ENCODE measurements at places on chromosomes 3 and 15.

- DNase-seq: no peak
Observed at GRCh38 chr3:23442598-23443383, 239.7 kb downstream of the UBE2E2 start.

GRCh38 chr3:54863366-54863765 lies 64.5 kb downstream of the LRTM1 start:
- DNase-seq: no peak

DNA sequence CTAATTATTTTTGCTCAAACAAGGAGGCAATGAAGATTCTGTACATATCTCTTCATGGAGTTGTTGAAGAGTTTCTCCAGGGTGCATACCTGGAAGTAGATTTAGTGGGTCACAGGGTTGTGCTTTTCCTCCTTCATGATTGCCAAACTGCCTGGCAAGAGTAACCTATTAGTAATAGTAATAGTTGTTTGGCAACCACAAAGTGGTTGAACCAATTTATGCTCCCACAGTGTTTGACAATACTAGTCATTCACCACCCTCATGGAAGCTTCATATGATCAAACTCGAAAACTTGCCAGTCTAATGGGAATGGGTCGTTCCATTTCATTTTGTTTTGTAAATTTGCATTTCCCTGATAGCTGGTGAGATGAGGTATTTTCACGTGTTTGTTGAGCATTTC lies 57.8 kb downstream of the TLE3 start:
- DNase-seq: no peak

GRCh38 chr15:36815786-36816185 lies 236.4 kb downstream of the CDIN1 start:
- no peak for DNase-seq

- no peak for DNase-seq
Observed at GRCh38 chr3:107599772-107600145, 77.0 kb downstream of the BBX start.

DNA sequence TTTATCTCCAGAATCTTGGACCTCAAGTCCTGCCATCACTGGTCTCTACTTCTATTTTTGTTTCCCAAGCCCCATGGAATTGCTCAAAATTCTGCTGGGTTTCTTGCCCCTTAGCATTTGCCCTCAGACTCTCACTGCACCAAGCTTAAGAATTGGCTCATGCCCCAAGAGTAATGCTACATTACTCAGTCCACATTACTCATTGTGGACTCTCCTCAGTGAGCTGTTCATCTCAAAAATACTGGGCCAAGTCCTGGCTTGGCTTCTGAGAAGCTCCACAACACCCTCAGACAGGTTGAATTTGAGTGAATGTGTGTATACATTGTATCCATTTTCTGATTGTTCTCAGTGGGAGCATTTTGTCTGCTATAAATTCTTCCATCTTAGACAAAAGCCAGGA lies 364.4 kb upstream of the ARHGEF26 start:
- DNase-seq: no peak

- DNase-seq: no peak
Observed at GRCh38 chr3:37096288-37096687, 78.1 kb downstream of the LRRFIP2 start.

GRCh38 chr15:45378149-45378912 lies at the start of gene GATM:
Gene GATM (minus strand): TSS chr15:45378544. CDS start chr15:45378453, 91 bp downstream.
- DNase-seq: peak; percentile 14

DNA sequence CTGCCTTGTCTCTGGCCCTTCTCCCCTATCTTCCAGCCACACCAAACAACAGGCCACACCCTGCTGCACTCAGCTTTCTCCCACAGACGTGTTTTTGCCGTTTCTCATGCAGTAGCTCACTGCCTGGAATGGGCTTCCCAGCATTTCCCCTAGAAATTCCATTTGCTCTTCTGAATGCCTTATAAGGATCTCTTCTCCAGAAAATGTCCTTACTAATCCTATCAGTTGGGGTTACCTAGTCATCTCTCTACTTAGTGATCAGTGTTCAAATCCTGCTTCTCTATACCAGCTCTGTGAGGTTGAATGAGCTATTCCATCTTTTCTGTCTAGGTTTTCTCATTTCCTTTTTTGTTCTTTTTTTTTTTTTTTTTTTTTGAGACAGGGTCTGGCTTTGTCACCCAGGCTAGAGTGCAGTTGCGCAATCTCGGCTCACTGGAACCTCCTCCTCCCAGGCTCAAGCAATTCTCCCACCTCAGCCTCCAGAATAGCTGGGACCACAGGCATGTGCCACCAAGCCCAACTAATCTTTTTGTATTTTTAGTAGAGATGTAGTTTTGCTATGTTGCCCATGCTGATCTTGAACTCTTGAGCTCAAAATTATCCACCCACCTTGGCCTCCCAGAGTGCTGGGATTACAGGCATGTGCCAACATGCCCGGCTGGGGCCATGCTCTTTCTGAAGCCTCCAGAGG lies 98.2 kb upstream of the CHD2 start:
- no peak for DNase-seq

- DNase-seq: peak; percentile 20
Observed at GRCh38 chr15:44194323-44195150, 534 bp downstream of the FRMD5 start.

DNA sequence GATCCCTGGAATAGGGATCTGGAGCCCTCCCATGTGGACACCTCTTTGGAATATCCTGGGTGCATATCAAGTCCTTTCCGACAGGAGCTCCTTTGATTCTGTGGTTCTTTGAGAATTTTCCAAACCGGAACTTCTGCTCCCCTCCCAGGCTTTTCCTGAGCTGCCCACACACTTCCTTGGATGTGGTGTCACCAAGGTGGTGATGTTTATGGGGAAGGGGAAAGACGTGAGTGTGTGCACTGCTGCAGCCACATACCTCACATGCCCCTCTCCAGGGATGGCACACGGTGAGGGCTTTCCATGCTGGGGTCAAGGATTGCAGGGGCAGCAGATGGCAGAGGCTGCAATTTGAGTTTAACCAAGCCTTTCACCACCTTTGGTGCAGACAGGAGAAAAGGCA lies 27.9 kb upstream of the PSTPIP1 start:
- DNase-seq: no peak

GRCh38 chr3:14839236-14839635 lies 20.5 kb downstream of the FGD5 start:
- no peak for DNase-seq

- DNase-seq: no peak
Observed at GRCh38 chr15:58934114-58934447, 602 bp upstream of the SLTM start.

DNA sequence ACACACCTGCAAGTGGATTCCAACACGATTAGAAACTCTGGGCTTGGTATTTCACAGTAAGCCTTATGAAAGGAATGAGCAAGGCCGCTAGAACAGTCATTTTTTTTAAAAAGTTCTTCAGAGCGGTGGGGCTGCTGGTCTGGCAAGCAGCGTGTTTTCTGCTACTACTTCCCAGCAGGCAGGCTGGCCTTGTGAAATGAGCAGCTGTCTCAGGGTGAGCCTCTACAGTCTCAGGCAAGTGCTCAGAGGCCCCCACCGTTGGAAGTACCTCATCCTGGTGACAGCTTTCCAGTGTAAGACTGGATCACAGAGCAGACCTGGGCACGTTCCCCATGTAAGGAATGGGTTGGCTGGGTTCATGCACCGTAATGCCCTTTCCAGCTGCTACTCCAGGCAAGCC lies 119.2 kb downstream of the LRIG1 start:
- DNase-seq: no peak

- no peak for DNase-seq
Observed at GRCh38 chr3:120708408-120708807, 26.4 kb upstream of the HGD start.

DNA sequence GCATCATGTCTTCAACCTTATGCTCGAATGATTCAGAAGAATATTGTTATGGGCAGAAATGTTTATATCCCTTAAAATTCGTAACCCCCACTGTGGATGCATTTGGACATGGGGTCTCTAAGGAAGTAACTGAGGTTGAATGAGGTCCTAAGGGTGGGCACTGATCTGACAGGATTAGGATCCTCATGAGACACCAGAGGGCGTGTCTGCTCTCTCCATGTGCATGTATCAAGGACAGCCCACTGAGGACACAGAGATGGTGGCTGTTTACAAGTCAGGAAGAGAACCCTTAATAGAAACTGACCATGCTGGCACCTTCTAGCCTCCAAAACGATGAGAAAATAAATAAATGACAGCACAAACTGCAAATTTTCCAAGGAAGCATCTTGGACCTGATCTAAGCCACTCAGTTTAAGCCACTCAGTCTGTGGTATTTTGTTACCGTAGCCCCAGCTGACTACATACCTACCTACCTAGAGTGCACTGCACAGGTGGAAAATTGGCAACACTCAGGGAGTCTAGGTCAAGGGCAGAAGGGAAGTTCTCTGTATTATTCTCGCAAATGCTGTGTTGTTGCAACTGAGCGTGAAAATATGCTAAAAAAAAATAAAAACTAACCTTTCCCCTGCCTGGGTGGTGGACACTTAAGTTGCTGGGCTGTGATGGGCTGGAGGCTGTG lies 126.6 kb downstream of the TJP1 start:
- no peak for DNase-seq

DNA sequence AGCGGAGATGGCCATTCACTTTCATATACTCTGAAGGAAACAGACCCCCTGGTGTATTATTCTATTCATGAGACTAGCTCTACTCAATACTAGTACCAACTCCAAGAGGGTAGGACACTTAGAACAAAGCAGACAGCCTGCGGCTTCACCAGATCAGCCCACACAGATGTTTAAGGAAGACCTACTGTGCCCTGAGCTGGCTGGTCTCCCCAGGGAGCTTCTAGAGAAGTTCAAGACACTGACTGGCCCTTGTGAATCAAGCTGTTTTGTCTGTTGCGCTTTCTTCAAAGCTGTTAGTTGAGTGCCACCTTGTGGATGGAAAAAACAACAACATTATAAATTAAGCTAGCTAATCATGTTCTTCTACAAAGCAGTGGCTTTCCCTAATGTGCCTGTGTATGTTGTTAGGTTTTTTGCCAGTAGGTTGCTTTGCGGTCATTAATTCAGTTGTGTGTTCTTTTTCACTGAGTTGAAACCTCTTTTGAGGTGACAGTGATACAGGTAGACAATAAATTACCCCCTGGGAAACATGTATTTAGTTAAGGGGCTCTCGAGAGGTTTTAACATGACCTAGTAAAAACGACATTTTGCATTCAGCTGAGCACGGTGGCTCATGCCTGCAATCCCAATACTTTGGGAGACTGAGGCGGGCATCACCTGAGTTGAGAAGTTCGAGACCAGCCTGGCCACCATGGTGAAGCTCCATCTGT lies 64.2 kb upstream of the MYZAP start:
- DNase-seq: peak; percentile 54

GRCh38 chr3:13537909-13538296 lies 11.0 kb upstream of the FBLN2 start:
- no peak for DNase-seq

DNA sequence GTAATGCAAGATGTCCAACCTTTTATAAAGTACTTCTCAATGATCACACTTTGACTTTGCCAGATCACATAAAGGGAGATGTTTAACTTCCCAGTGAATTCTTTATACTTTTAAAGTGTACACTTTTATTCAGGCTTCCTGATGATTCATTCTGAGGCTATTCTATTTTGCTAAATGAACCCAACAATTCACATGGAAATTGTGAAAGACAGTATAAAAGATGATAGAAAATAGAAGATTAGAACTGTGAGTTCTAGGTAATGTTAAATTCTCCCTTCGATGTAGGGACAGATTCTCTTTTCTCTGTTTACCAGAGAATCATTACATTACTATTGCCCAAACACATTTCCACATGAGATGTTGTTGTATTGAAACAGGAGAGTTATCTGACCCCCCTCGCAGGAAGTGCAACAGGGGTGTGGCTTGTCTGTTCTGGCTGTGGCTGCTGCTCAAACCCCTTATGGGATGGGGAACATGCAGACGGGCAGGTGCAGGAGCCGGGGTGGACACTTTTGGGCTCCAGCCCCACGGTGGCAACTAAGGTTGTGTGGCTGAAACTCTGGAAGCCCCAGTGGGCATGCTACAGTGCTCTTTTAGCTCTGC lies 131.3 kb upstream of the LRTM1 start:
- no peak for DNase-seq

DNA sequence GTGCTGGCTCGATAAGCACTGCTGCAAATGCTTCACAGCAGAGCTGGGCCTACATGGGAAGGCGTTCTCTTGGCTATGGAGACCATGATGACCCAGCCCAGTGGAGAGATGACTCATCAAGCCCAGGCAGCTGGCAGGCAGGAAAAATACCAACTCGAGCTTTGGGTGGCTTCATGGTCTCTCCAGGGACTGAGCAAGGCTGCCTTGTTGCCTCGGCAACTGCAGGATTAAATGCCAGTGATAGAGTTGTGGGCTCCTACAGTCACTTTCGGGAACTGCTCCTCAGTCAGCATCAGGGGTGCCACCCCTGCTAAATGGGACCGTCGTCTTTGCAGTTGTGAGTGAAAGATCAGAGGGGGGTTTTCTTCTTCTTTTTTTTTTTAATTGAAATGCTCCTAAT lies 54.6 kb upstream of the MYZAP start:
- peak; percentile 38 for DNase-seq

- DNase-seq: no peak
Observed at GRCh38 chr3:171865191-171865865, 22.2 kb downstream of the TMEM212 start.

Measured in DMS79 treated with DMSO at 0.1 percent for 48 hours (cell line).